Kidney tubule cell (primary cell): ENCODE measurements at places on chromosomes 2 and 18.

- DNase-seq: no peak
These were observed 62.2 kb downstream of the SPIRE1 start for GRCh38 chr18:12595571-12596255.

- no peak for DNase-seq
These were observed 273.2 kb upstream of the SIX3 start for GRCh38 chr2:44668336-44668735.

GRCh38 chr2:238853721-238854120 lies 5.8 kb downstream of the TWIST2 start:
- no peak for DNase-seq

- DNase-seq: no peak
These were observed 19.6 kb upstream of the GREB1 start for GRCh38 chr2:11514081-11514730.

DNA sequence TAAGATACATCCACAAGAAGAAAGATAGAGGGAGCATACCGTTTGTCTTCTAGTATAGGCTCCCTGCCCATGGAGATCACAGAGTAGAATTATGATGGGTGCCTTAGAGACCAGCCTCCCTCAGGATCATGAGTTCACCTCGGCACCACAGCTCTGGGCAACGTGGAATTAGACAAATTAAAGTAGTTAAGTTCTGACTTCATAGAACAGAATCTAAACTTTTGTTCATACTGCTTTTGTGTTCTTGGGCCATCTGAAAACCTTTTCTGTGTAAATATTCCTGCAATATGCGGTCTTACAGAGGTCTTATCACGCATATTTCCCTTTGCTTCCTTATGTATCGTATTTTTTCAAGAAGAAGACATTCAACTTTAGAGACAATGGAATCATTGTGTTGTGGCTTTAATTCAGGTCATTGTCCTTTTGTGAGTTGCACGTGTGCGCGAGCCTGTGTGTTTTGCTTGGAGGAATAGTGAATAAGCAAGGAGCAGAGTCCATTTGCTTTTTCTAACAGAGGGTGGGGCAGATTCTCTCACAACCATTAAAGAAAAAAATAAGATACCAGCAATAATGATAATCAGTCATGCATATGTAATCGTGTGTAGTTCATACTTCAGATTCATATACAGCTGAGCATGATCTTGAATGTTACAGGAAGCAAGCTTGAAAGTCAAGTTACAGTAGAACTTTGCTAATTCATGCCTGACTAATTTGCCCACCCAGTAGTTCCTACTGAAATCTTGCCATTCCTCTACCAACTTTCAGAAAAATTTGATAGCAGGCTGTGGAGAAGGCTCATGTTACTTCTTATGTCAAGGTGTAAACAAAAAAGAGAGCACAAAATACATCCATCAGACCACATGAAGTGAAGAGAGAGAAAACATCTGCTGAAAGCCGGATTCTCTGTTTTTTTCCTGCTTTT lies 243.6 kb downstream of the NEDD4L start:
- peak; percentile 39 for DNase-seq

DNA sequence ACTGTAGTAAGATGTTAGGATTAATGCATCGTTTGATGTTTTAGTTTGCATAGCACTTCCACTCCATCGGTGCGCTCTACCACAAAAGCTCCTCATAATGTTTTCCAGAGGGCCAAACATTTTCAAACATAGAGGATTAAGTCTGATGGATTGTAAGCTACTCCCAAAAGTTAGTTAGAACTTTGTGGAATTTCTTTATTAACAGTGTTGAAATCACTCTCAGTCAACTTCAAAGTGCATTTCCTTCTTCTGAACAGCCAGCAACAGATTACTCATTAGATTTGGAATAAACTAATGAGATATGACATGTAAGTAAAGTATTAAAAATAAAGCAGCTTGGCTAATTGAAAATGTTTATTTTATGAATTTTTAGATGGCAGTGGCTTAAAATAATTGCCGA lies 30.1 kb upstream of the CTAGE1 start:
- DNase-seq: no peak

- DNase-seq: no peak
These were observed 4.6 kb upstream of the UGP2 start for GRCh38 chr2:63837036-63837594.

GRCh38 chr2:46434851-46435273 lies 44.5 kb upstream of the TMEM247 start:
- DNase-seq: no peak

DNA sequence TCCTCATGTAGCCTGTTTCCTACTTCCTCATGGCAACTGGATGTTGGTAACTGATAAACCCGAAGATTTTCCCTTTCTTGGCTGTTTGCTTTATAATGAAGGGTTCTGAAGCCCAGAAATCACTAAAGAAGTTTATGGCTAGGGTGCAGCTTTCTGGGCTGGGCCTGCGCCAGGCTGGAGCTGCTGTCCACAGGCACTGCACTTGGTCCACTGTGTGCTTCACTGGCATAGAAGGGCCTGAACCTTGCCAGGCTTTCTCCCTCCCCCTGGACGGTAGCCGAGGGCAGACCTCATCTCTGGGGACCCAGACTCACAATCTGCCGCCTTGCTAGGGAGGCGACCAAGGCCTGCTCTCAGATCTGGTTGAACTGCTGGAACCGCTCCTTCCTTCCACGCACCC lies 133.3 kb upstream of the SPRED2 start:
- DNase-seq: no peak

GRCh38 chr2:70310899-70311298 lies 9.0 kb upstream of the FAM136A start:
- no peak for DNase-seq

DNA sequence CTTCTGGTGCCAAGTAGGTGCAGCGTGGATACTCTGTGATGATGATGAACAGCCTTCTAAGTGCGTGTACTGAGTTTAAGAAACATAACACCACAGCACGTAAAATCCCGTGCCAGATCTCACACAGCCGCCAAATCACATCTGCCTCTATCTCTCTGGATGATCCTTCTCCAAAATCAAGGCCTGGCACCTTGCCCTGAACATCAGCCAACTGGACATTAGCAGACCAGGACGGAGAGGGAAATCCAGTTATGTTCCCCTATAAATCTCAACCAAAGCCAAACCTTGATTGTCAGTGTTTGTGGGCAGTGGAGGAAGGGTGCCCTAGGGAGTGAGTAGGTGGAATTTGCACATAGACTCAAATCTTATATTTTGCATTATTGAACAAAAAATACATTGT lies 164.3 kb downstream of the MIB1 start:
- no peak for DNase-seq

- DNase-seq: no peak
These were observed 6.8 kb downstream of the KCNK3 start for GRCh38 chr2:26699295-26699694.

DNA sequence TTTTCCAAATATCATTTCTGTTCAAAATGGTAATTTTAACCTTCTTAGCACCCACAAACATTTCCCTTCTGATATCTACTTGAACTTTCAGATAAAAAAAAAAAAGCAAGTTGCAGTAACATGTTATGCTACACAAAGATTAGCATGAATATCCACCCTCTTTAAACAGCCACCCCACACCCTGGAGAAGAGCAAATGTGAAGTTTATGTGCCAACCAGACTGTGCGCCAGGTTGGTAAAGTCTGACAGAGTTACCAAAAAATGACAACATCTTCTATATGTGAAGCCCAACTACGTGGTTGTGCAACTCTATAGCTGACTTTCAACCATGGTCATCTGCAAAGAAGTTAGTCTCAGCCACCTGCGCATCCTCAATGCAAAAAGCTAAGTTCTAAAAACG lies 62.6 kb downstream of the BCL11A start:
- DNase-seq: no peak

DNA sequence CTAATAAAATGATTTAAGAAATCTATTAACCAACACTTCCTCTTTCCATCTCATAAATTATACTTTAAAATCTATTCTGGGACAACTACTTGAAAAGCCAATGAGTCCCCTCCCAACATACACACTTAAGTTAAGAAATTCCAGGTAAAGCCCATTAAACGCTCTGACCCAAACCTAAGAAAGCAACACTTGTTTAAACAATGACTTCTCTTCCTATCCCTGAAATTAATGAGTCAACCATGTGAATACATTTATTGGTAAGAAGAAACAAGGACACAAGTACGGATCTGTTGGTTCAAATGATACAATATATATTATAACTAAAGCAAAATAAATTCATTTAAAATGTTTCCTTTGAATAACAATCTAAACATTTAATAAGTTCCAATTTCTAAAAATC lies 279.4 kb downstream of the ERBB4 start:
- DNase-seq: peak; percentile 17

- DNase-seq: peak; percentile 73
These were observed 19.5 kb upstream of the GLS start for GRCh38 chr2:190860985-190861680.

DNA sequence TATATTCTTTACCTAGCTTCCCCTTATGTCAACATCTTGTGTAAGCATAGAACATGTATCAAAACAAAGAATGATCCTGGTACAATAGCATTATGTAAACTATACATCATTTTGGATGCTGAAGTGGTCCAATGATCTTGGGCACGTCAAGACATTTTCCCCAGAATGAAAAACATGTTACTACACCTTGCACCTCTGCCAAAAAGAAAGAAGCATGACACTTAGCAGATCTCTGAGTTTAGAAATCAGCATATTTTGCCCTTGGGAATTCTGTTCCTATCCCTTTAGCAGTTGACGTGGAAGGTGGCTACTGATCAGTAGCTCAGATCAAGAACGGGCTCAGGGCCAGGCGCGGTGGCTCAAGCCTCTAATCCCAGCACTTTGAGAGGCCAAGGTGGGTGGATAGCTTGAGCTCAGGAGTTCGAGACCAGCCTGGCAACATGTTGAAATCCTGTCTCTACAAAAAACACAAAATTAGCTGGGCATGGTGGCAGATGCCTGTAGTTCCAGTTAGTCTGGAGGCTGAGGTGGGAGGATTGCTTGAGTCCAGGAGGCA lies 1.7 kb upstream of the LCLAT1 start:
- no peak for DNase-seq

GRCh38 chr2:222950638-222951285 lies 89.9 kb downstream of the ACSL3 start:
- peak; percentile 54 for DNase-seq

- no peak for DNase-seq
These were observed 104.4 kb upstream of the SOX11 start for GRCh38 chr2:5587766-5588165.

DNA sequence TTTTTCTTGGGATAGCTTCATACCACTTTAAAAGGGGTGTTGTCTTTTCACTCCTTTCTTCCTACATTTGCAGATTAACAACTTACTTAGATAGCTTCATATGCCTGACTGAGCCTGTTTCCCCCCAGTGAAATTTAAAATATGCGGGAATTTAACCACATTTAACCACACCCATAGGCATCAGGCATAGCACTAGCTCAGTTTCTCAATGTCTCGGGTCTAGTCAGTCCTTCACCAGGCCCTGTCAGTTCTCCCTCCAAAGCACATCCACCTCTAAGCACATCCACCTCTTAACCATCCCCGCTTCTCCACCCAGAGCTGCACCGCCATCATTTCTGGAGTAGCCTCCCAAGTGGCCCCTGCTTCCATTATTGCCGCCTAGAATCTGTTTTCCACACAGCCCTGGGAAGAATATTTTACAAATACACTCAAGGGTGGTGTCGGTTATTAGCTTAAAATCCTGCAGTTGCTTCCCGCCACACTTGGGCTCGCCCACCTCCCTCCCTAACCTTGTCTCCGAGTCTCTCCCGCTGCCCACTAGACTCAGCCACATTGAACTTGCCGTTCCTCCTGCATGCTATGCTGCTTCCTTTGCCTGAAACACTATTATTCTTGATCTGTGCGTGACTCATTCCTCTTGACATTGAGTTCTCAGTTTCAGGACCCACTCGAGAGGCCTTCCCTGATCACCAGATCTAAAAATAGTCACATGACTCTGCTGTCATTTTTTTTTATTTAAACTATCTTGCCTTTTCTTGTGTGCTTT lies 68.3 kb downstream of the SPTBN1 start:
- peak; percentile 90 for DNase-seq

DNA sequence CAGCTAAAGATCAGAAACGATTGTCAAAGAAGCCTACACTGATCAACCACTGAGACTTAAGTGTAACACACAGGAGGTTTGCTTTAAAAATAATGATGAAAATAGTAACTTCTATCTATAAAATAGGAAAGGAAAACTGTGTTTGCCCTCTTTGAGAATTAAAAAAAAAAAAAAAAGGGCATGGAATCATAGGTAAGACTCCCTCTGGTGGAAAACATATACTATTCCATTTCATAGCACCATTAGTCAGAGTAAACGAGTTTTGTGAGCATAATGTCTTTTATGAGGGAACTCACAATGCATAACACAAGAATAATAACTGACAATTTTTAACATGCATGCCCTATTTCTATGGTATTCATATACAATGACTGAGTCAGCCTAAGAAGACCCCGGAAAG lies 36.3 kb downstream of the SLC35F5 start:
- peak; percentile 22 for DNase-seq

GRCh38 chr18:62741118-62741566 lies 25.8 kb downstream of the PHLPP1 start:
- DNase-seq: peak; percentile 72

GRCh38 chr2:10336283-10336682 lies 33.6 kb downstream of the HPCAL1 start:
- DNase-seq: no peak

GRCh38 chr2:192854706-192855105 lies 660.0 kb upstream of the TMEFF2 start:
- no peak for DNase-seq

GRCh38 chr18:64017870-64018269 lies 48.0 kb downstream of the SERPINB8 start:
- DNase-seq: peak; percentile 45

DNA sequence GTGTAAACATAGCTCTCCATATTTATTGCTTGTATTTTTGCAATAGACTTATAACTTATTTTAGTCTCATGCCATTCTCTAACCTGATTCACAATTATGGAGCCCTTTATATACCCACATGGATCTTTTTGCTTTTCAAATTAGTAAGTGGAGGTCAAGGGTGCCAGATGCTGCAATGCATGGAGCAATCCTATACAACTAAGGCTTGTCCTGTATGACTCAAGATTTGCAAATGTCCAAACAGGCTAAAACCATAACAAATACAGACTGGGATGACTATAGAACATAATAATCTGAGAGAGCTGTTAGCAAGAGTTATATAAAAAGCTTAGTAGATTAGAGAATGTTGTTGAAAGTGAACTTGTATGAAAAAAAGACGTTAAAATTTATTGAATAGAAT lies 690.4 kb upstream of the NRXN1 start:
- no peak for DNase-seq

DNA sequence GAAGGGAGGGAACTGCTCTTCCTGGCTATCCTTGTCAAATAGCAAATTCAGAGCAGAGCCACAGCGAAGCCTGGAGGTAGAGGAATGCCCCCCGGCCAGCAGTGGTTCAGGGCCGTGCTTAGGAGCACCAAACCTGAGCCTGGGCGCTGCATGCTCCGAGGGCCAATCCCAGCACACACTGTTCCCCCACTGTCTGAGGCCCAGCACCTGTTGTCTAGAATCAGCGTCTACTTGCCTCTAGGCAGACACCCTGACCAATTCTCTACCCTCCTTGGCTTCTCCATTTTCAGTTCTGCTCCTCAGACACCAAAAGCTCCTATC lies 177.6 kb upstream of the PKDCC start:
- DNase-seq: no peak
